ENCODE measurements at places on chromosomes 6 and 20. TPM values are rescaled to one million over a fixed set of nuclear protein-coding genes. Genes with fewer than 3 reads are reported as not detected.
A peak's percentile ranks its signal among the peaks of the same experiment; 100 is the strongest.

The ENPP1 gene
- 4.5 TPM for total RNA-seq

The SYCP2L gene
- 0.37 TPM for total RNA-seq

The GPLD1 gene
- total RNA-seq: 2.3 TPM

The MLN gene
- not detected for total RNA-seq

The ZSCAN23 gene
- total RNA-seq: 3.8 TPM

The ELOVL4 gene
- total RNA-seq: 1.5 TPM

GRCh38 chr6:134517145-134517658 lies 199.3 kb upstream of the SGK1 start:
- DNase-seq: peak; percentile 75

GRCh38 chr20:57753332-57754164 lies 43.7 kb upstream of the PMEPA1 start:
- peak; percentile 28 for DNase-seq

DNA sequence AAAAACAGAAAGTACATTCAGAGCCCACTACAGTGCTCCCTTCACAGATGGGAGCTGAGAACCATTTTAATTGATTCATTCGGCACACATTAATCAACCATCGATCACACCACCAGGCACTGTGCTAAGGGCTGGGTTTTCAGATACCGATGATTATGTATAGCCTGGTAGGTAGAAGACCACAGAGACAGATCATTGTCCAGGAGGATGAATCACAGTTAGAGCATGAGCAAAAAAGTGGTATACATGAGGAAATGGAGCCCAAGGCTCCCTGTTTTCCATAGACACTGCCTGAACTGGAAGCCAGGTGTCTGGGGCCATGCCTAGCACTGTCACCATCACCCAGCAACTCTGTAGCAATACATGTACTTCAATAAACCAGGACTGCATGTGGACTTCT lies 9.0 kb upstream of the PRDM1 start:
- no peak for DNase-seq

- no peak for DNase-seq
Measured at GRCh38 chr6:146526192-146526591, 17.4 kb upstream of the RAB32 start.

- peak; percentile 33 for DNase-seq
Measured at GRCh38 chr6:158219228-158219627, 51.1 kb downstream of the GTF2H5 start.

- no peak for DNase-seq
Measured at GRCh38 chr6:142407685-142408273, 106.0 kb downstream of the ADGRG6 start.

DNA sequence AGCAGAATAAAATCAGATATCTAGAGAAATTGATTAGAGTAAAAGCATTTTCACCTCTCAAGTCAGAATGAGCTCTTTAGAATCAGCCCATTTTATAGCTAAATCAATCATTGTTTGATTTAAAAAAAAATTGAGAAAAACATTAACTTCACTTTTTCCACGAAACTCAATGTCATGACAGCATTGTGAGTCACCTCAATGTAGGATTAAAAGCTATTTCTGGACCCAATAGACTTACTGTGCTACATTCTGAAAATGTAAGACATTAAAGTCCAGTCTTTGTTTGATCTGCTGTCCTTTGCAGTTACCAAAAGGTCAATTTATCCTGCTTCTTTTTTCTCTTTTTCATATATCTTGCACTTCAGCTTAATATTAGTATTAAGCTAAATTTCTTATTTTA lies 519.4 kb upstream of the ZNF337 start:
- DNase-seq: no peak

GRCh38 chr6:16634855-16635254 lies 126.4 kb downstream of the ATXN1 start:
- no peak for DNase-seq

- no peak for DNase-seq
Measured at GRCh38 chr20:4181956-4182945, 166.9 kb upstream of the RNF24 start.

DNA sequence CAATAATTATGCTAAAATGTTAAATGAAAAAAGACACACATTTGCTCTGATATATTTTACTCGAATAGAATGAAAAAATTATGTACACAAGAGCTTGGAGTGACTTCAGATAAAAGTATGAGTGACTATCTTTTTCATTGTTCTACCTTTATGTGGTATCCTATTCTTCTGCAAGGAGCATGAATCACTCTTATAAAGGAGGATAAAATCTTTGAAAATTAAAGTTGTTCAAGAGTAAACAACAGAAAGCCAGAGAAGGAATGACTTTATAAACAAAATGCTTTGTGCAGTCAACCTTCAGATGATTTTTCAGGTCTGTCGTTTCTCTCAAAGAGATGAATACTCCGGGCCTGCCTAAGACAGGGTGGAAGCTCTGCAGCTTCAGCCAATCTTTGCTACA lies 215.3 kb downstream of the FOXA2 start:
- no peak for DNase-seq

- DNase-seq: no peak
Measured at GRCh38 chr20:13396022-13396421, 174.9 kb downstream of the ISM1 start.

GRCh38 chr6:144581812-144582537 lies 296.8 kb downstream of the UTRN start:
- peak; percentile 33 for DNase-seq

Data from mucosa of gallbladder (tissue), 1 donor.